MCF 10A (cell line): ENCODE measurements at places on chromosomes 2 and 18. TPM values are rescaled to one million over a fixed set of nuclear protein-coding genes. Genes with fewer than 3 reads are reported as not detected.

GRCh38 chr18:77136076-77136718 lies 3.6 kb upstream of the MBP start:
- H3K36me3 ChIP-seq, result no peaks in the 10 kb centered on the region
- no peak overlapping the region for H3K27ac ChIP-seq
- H3K4me1 ChIP-seq, result peaks cover 10% of the 10 kb centered on the region
- no peaks in the 10 kb centered on the region for H3K27me3 ChIP-seq
- no peak overlapping the region for H3K4me3 ChIP-seq

DNA sequence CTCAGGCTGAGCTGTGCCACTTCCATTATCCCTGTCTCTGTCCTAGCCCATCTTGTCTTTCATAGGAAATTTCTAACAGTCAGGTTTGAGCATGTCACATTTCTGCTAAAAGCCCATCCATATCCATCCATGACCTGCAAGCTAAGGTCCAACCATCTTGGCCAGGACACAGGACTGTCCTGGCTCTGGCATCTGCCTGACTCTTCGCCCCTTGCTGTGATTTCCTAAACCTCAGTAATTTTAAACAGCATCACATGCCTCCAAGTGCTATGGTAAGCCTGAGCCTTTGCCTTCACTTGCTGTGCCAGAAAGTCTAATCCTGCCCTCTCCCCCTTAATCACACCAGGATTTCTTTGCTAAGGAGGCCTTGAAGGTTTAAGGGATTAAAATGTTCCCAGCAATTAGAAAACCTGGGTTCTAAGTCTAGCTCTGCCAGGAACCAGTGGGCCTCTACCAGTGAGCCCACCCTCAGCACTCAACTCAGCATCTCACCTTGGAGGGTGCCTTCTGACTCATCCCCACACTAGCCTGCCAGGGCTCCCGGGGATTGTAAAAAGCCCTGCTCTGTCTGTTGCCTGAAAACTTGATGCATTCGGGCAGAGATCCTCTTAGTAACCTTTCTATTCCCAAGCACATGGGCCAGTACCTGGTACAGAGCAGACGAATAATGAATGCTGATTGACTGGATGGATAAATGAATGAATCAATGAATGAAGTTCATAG lies 411.0 kb downstream of the LRATD1 start:
- H3K4me1 ChIP-seq, result peaks cover 6% of the 10 kb centered on the region
- no peaks in the 10 kb centered on the region for H3K27me3 ChIP-seq
- H3K27ac ChIP-seq, result no peak overlapping the region
- no peak overlapping the region for H3K4me3 ChIP-seq

- peak; percentile 27 for DNase-seq
- H3K27ac ChIP-seq, result no peak overlapping the region
- no peaks in the 10 kb centered on the region for H3K27me3 ChIP-seq
- no peak overlapping the region for H3K4me3 ChIP-seq
- H3K4me1 ChIP-seq, result peaks cover 36% of the 10 kb centered on the region
- H3K36me3 ChIP-seq, result peaks cover 5% of the 10 kb centered on the region
Measured at GRCh38 chr18:35511833-35512232, 14.1 kb upstream of the INO80C start.

GRCh38 chr2:129801575-129801974 lies 177.9 kb upstream of the RAB6C start:
- H3K27me3 ChIP-seq, result peaks cover 11% of the 10 kb centered on the region
- peak; percentile 49 for DNase-seq
- no peak overlapping the region for H3K4me3 ChIP-seq
- H3K27ac ChIP-seq, result no peak overlapping the region
- no peaks in the 10 kb centered on the region for H3K36me3 ChIP-seq

Gene IL1RL1
- 10.0 and 25.6 TPM in 2 replicates for total RNA-seq

Gene KCNS3
- total RNA-seq, result 0.84 and 1.7 TPM in 2 replicates

Gene SNED1
- total RNA-seq, result 18.0 and 22.0 TPM in 2 replicates

Gene FAM110C
- total RNA-seq, result 8.3 and 10.3 TPM in 2 replicates
